Skin of body (tissue), 3 donors: ENCODE measurements at places on chromosomes 3 and 15.
A peak's percentile ranks its signal among the peaks of the same experiment; 100 is the strongest.

- DNase-seq = no peak
These were observed 12.2 kb downstream of the H1-8 start for GRCh38 chr3:129555153-129555550.

GRCh38 chr15:85543741-85544155 is 163.3 kb downstream of the AKAP13 start:
- peak; percentile 25 for DNase-seq

GRCh38 chr15:50881121-50882048 is 27.1 kb upstream of the AP4E1 start:
- DNase-seq = no peak

- DNase-seq = no peak
These were observed 261.4 kb downstream of the EPHA3 start for GRCh38 chr3:89368846-89369245.

- no peak for DNase-seq
These were observed 69.7 kb upstream of the UMPS start for GRCh38 chr3:124660599-124660998.

DNA sequence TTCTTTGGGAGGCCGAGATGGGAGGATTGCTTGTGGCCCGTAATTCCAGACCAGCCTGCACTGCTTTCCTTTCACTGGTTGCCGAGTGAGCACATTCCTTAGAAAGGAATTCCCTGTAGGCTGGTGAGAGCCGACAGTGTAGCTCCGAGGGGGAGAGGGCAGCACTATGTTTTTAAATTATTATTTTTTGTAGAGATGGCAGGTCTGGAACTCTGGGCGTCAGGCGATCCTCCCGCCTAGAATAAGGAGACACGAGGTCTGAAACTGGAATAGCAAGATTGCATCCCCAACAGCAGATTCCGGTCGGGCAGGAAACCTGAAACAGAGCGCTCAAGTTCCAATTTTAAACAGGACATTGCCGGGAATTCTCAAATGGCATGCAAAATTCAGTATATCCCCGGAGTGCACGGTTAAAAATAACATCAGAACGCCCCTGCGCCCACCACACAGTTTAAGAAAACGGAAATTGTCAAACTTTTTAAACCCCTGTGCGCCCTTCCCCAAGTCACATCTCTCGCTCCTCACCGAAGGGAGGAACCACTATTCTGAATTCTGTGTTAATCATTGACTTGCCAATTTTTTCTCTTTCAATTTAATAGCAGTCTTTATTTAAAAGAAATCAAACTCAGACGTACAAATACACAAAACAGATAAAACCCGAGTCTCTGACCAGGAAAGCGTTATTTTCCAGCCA is 643 bp upstream of the RNU5B-1 start:
- peak; percentile 76 for DNase-seq

DNA sequence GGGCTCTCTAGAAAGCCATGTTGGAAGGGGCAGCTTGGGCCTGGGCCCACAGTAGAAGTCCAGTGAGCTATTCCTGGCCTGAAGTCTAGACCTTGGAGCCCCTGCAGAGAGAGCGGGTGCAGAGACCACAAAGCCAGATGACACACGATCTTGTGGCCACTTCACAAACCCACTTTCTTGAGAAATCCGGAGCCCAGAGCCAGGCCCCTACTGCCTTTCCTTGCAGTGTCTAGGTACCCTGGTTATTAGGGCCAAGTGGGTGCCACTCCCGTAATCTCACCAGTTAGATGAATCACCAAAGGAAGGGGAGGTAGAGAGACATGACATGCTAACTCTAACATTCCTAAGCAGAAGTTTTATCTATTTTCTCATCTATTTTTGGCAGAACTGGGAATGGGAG is 72.5 kb upstream of the ADAMTSL3 start:
- no peak for DNase-seq

GRCh38 chr3:191378142-191378812 is 48.0 kb upstream of the UTS2B start:
- no peak for DNase-seq
